ENCODE measurements at places on chromosomes 13 and 19.
A peak's percentile ranks its signal among the peaks of the same experiment; 100 is the strongest.

- DNase-seq = no peak
Observed at GRCh38 chr13:21913010-21913409, 242.1 kb downstream of the FGF9 start.

DNA sequence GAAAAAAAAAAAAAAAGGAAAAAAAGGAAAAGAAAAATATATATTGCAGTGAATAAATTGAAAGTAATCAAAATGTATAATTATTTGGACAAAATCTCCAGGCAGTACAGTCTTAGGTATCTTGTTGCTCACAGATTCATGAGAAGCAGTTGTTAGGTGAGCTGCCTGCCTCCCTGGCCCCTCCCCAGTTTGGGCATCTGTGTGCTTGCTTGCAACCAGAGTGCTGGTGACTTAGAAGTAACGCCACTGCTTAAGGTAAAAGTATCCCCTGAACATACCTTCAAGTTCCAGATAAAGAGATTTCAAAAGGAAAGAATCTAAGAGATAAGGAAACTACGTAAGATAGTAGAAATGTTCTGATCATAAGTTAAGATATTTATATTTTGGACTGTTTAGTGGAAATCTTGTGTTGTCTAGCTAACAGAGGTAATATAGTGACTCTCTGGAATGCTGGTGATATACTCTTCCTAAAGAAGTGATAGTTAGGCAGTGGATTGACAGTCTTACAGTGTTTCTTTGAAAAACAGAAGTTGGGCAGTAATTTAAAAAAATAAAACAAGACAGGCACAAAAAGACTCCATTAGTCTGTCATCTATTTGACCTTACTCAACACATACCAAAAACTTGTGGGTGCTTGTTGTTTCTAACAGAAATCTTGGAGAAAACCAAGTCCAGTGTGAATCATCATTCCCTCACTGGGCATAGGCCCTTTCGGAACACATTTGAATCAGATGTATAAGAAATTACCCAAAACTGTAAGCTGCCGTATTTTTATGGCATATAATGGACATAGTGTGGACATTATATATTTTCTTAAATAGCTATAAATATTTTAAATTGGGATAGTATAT lies 38.3 kb upstream of the KCTD4 start:
- DNase-seq = no peak

- no peak for DNase-seq
Observed at GRCh38 chr19:45173816-45174215, 4.2 kb downstream of the TRAPPC6A start.

DNA sequence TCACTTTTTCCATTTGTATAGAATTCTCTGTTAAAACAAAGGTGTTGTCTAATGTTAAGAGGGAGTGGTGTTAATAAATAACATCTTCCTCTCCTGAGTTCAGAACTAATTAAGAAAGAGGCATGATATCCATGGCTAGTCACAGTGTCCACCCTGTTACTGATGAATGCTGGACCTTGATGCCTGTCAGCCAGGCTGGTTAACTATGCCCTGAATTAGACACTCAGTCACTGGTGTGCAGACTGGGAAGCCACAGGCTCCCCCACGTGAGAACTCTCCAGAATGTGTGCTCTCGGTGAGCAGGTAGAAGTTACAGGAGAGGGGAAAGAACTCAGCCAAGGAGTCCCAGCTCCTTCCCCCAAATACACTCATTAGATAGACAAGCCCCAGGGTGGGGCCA lies 56.1 kb upstream of the RNF113B start:
- no peak for DNase-seq

DNA sequence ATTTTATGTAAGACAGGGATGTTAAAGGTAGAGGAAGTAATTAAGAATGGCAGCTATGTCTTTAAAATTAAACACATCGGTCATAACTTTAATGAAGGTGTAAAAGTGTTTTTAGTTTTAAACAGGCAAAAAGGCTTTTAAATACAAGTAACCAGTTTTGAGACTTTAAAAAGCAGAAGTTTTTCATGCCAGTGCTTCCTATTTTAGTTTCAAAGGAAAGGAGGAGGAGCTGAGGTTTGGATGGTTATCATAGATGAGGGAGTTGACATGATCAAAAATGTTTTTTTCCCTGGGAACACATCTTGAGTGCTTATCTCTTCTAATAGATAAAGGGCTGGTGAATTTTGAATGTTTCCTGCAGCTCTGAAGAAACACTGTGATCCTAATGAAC lies 42.9 kb downstream of the LRCH1 start:
- no peak for DNase-seq

GRCh38 chr13:110282316-110282841 lies 24.6 kb downstream of the COL4A1 start:
- DNase-seq = no peak

DNA sequence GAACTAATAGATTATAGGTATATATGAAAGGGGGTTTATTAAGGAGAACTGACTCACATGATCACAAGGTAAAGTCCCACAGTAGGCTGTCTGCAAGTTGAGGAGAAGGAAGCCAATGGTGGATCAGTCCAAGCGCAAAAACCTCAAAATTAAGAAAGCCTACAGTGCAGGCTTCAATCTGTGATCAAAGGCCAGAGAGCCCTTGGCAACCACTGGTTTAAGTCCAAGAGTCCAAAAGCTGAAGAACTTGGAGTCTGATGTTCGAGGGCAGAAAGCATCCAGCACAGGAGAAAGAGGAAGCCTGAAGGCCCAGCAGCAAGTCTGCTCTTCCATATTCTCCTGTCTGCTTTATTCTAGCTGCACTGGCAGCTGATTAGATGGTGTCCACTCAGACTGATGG lies 721.3 kb upstream of the PCDH9 start:
- no peak for DNase-seq

GRCh38 chr19:16330806-16331690 lies 6.4 kb downstream of the KLF2 start:
- no peak for DNase-seq

- DNase-seq = no peak
Observed at GRCh38 chr13:30021611-30022010, 171.2 kb upstream of the UBL3 start.

- no peak for DNase-seq
Observed at GRCh38 chr19:2574478-2574931, 98.6 kb downstream of the GADD45B start.

DNA sequence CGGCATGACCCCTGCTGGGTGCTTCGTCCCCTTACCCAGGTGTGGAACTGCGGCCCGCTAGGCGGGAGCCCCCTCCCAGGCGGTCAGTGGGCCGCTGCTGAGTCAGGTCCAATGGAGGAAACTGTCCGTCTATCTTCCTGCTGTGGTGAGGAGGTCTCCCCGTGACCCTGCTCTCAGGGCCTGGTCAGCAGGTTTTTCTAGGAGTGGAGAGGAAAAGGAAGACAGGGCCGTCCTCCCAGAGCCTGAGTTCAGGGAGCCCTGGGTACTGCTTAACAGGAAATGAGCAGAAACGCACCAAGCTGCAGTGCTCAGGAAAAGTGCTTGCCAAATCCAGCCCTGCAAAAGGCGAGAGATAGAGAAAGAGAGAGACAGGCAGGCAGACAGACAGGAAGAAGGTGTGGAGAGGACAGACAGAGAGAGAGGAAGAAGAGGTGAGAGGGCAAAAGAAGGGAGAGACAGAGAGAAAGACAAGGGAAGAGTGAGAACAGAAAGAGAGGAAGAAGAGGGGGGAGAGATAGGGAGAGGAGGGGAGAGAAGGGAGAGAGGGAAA lies 10.3 kb downstream of the SH3GL1 start:
- DNase-seq = peak; percentile 47

- DNase-seq = no peak
Observed at GRCh38 chr19:49636233-49636932, 3.6 kb downstream of the RRAS start.

DNA sequence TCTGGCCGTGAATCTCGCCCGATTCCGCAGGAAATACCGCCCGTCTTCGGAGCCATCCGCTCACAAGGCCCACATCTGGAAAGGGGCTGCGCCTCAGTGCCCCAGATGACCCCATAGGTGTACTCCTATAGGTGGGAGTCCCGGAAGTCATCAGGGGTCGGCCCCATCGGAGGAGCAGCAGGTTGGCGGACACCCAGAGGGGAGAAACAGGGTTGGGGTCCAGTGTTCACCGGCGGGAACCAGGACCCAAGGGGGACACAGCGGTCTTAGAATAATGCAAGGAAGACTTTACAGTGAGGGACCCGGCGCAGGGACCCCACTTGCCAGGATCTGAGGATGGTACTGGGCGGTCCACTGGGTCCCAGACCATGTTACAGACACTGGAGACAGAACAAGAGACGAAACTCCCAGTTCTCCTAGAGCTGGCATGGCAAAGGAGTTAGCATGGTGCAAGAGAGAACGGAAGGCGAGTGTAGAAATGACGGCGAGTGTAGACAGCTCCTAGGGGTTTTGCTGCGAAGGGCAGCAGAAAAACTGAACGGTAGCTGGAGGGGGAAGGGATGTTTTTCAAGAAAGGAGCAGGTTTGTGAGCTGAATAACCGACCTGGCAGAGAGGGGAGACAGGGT lies 4.2 kb upstream of the RGL3 start:
- no peak for DNase-seq

DNA sequence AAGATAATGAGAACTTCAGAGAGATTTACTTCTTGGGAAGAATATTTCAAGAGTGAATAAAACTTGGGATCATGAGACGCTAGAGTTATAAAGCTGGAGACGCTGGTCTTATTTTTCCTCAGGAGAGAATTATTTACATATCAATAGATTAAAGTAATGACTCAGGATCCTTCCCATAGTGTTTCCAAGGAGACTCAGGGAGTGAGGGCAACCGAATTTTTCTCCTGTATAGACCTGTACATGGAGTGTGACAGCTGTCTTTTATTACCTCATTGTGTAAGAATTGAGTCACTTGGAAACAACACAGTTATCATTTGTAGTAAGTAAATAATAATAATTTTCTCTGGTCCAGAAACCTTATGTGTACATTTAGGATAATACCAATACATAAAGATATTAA lies 1905.5 kb downstream of the OLFM4 start:
- DNase-seq = no peak

DNA sequence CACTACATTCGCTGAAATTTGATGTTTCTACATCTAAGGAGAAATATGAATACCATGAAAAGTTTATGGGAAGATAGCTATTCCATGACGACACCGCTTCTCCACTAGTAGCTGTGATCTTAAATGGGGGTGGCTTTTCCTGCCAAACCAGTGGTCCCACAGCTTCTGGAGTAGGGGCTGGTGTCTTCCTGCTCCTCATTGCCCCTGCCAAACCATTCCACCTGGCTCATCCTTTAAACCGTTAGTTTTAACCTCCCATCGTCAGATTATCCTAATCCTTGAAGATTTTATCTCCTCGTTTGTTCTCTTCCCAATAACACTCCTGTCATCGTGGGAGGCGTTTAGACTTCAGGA lies 568 bp upstream of the ZNF230 start:
- DNase-seq = no peak
